ENCODE measurements at places on chromosomes 12 and 14.

- no peak for DNase-seq
These were observed 13.0 kb upstream of the NUP107 start for GRCh38 chr12:68673788-68674187.

GRCh38 chr12:4091016-4091743, 182.4 kb upstream of the CCND2 start:
- DNase-seq: no peak

DNA sequence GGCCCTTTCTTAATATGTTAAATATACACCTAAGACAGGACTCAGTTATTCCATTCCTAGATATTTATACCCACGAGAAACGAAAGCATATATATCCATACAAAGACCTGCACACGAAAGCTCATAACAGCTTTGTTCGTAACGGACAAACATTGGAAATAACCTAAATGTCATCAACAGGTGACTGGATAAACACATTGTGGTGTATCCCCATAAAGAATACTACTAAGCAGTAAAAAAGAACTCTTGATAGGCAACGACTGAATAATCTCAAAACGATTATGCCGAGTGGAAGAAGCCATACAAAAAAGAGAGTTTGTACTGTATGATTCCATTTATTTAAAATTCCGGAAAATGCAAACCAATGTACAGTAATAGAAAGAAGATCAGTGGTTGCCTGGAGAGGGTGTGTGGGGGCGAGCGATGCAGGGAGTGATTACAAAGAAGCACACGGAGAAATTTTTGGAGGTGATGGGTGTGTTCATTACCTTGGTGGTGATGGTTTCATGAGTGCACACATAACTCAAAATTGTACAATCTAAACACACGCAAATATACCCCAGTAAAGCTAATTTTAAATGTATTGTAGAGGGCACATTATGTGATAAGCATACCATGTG, 1.4 kb upstream of the SCN8A start:
- no peak for DNase-seq

- no peak for DNase-seq
These were observed 44.5 kb upstream of the SYT10 start for GRCh38 chr12:33484161-33484560.

DNA sequence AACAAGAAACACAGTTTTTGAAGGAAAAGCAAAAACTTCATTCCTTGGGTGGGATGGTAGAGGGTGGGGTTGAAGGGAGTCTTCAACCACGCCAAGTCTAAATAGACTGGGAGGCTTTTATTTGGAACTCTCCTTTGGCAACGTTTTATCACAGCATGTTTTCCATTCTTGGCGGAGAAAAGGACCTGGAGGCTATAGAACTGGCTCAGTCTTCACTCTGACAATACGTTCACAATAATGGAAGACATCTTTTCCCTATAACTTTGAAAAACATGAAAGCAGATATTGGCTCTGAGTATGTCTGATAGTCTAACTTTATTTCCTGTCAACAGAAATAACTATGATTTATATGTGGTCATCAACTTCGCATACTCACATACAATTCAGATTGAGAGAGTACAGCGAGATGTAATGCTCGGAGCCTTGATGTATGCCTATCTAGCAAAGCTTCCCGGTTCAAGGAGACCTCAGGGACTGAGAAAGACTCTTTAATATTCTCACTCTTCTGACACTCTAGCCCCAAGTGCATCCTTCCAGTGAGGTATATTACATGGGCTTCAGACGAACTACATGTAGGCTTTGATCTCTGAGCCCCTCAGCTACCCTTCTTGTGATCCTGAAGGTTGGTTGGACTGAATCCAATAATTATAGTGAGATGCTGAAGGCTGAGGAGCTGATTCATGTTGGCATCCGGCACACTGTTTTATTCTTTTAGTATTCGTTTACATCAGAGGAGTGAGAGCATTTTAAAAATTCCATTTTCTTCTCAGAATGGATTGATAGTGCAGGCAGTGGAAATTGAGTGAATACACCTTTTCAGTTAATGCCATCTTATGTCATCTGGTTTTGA, 14.0 kb downstream of the TMEM30B start:
- no peak for DNase-seq

DNA sequence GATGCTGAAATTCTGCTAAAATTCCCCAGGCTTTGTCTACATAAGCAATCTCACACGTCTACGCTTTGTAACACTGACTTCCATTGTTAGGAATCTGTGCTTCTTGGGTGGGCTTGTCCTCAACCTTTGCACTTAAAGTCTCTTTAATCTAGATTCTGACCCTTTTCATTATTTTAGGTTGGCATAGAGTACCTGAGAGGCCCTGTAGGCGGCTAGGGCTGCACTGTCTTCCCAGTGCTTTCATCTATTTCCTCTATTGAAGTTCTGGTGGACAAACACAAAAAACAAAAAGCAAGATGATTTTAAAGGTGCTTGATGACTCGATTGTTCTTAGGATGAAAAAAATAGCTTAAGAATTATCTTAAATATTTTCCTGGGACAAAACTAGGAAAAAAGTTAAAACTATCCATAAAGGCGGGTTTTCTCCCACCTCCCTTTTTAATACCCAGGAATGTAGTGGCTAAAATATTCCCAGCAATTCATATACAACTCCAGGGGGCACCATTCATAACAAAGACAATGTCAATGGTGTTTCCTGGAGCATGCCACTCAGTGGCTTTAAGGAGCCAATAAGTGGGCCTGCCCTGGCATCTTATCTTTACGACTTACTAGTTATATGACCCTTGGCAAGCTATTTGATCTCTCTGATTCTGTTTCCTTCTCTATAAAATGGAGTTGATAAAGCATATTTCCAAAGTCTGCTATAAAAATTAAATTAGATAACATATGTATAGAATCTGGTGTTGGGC, 197.5 kb downstream of the STXBP6 start:
- DNase-seq: no peak

DNA sequence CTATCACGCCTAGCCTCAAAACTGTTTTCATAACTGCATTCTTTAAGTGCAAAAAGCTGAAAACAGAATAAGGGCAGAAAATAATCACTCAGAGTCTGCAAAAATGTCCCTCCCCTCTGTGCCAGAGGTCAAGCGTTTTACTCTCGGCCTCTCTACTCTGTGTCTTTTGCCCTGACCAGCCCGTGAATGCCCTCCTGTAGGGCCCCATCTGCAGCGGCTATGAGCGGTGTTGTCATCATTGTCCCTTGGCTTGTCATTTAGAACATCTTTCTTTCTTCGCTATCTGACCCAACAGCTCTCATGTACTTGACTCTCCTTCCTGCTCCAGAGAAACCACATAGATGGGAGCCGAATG, 21.7 kb downstream of the ELK3 start:
- no peak for DNase-seq

DNA sequence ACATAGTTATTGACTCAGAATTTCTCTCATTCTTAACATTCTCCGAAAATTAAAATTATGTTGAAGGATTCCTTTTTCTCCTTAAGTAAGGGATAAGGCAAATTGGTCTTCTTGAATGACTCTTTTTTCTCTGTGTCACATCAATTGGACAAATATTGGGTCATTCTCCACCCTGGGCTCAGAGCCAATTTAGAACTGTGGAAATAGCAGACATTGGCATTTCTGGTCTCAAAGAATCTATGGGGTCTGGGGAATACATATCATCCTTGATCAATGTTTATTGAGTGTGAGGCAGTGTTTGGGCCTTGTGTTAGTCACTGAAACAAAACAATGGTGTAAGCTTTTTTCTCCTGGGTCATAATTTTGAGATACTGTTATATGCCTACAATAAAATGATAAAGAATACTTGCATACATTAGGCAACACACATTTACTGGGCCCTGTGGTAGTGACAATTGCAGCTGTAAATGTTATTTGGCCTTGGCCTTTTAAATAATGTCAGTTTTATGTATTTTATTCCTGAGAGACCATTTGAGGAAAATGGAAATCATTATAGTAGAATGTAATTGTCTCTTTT, 414.6 kb downstream of the TMEM132D start:
- no peak for DNase-seq

DNA sequence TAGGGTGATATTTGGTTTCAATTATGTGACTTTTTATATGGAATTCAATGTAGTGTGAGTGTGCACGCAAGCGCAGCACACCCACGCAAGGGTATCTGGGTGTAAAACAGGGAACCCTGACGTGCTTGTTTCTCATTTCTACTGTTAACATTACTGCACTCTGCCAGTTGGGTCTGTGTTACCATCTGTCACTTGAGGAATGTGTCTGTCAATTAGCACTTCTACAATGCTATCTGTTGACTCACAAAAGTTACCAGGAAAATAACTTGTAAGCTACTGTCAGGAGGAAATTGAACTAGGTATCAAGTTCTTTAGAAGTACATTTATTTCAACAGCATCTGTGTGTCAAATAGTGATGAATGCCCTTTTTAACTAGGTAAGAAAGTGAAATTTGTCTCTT, 695.5 kb upstream of the LRFN5 start:
- no peak for DNase-seq

DNA sequence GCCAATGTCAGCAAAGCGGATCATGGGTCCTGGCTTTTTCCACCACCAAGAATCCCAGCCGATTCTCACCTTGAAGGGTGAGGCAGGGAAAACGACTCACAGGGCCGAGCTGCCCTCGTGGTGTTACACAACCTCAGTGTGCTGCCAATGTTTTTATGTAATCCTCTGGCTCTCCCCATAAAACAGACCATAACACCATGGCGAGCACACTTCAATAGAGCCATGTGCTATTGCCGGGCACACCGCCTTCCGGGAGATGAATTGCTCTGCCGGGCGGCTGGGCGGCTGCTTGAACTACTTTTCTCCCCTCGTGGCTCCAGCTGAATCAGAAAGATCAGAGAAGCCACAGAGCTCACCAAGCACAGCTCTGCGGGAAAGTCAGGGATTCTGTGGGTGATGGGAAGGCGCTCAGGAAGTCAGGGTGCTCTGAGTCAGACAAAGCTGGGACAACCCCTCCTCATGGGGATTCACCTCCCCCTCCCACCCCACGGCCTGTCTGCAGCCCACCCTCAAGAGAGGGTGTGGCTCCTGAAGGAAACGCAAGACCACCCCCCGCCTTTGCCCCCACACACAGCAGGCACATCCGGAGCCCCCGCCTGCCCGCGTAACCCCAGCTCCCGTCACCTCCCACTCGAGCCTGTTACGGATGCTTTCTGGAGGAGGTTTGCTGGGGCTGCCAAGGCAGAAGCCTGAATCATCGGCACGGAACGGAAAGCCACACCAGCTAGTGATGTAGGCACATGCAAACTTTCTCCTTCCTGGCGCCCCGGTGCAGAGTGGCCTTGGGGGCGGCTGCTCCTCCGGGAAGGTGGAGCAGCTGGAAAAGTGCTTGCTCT, 1.8 kb downstream of the GALNT9 start:
- peak; percentile 80 for DNase-seq

DNA sequence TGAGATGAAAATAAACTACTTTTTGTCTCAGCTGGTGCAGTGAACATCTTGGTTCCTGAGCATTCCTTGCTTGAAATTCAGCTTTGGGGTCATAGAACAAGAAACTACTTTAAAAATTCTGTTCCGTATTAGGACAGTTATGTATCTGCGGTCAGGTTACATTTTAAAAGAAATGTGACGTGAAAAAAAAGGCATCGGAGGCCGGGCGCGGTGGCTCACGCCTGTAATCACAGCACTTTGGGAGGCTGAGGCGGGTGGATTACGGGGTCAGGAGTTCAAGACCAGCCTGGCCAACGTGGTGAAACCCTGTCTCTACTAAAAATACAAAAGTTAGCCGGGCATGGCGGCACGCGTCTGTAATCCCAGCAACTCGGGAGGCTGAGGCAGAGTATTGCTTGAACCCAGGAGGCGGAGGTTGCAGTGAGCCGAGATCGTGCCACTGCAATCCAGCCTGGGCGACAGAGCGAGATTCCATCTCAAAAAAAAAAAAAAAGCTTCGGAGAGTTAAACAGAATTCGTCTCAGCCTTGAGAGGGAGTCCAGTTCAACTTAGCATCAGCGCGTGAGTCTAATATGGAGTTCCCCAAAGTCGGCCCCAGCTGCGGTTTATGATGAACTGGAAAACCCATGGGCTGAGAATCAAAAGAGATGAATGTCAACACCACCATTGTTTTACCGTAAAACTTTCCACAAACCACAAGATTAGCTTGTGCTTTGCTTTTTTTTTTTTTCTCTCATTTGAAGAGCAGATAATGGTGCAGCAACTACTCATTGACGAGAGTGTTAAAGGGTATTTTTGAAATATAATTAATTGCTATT, 2.1 kb upstream of the SLC2A13 start:
- DNase-seq: no peak

DNA sequence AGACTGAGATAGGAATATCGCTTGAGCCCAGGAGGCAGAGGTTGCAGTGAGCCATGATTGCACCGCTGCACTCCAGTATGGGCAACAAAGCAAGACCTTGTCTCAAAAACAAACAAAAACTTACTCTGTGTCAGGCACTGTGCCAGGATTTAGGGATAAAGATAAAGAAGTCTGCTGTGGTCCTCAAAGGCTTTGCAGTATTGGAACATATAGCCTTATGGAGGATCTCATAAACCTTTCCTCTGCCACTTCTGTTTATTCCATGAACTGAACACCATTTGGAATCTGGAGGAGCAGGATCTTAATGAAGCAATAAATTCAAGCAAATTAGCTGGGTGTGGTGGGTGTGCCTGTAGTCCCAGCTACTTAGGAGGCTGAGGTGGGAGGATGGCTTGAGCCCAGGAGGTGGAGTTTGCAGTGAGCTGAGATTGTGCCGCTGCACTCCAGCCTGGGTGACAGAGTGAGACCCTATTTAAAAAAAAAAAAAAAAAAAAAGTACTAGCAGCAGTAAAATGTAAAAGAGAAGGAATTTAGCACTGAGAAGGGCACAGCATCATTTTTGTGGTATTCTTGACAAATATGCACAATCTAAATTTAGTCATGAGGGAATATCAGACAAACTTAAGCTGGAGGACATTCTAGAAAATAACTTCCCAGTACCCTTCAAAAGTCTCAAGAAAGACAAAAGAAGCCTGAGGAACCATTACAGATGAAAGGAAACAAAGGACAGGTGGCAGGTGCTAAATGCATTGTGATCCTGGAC, 27.1 kb downstream of the BMAL2 start:
- no peak for DNase-seq

DNA sequence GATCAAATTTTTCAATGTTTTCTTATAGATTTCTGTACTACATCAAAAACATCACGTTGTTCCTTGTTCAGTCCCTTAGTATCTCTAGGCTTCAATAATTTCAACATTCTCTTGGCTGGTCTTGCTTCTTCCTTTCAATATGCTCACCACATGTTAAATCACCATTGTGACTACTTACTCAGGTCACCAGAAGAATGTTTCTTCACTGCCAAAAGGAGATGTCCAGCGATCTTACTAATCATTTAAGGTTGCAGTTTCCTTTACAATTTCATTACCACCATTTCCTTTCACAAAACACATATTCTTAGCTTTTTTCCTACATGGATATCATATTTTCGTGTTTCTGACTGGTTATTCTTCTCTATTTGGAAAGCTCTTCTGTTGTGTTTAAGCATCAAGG, 363.8 kb downstream of the NAV3 start:
- no peak for DNase-seq
